ENCODE measurements at places on chromosomes 1 and 21.

- no peak for DNase-seq
Measured at GRCh38 chr21:44840771-44841170, 22.9 kb upstream of the SUMO3 start.

GRCh38 chr1:97337250-97338030 is 583.4 kb downstream of the DPYD start:
- DNase-seq: no peak

DNA sequence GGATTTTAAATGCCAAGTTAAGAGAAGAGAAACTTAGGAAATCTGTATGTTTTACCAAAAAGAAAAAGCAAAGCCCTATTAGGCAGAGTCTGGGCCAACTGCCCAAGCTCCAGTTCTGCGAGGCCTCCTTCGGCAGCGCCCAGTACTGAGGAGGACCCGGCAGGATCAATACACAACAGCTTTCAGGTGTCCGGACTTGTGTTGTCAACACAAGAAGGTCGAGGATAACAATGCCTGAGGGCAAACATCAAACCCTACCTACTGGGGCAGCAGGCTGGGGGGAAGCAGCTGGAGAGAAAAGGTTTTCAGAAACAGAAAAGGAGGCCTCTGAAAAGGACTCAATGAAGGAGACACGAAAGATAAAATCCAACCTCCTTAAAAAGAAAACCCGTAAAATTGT is 98.1 kb upstream of the GJB5 start:
- no peak for DNase-seq

DNA sequence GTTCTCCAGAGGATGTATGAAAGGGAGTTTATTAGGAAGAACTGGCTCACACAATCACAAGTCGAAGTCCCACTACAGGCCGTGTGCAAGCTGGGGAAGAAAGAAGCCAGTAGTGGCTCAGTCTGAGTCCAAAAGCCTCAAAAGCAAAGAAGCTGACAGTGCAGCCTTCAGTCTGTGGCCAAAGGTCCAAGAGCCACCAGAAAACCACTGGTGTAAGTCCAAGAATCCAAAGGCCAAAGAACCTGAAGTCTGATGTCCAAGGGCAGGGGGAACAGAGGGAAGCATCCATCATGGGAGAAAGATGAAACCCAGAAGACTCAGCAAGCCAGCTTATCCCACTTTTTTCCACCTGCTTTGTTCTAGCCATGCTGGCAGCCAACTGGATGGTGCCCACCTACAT is 21.4 kb upstream of the CEP350 start:
- no peak for DNase-seq

GRCh38 chr1:73637264-73637663 is 560.7 kb downstream of the LRRIQ3 start:
- no peak for DNase-seq

- no peak for DNase-seq
Measured at GRCh38 chr1:161259765-161260164, 1.2 kb downstream of the PCP4L1 start.

DNA sequence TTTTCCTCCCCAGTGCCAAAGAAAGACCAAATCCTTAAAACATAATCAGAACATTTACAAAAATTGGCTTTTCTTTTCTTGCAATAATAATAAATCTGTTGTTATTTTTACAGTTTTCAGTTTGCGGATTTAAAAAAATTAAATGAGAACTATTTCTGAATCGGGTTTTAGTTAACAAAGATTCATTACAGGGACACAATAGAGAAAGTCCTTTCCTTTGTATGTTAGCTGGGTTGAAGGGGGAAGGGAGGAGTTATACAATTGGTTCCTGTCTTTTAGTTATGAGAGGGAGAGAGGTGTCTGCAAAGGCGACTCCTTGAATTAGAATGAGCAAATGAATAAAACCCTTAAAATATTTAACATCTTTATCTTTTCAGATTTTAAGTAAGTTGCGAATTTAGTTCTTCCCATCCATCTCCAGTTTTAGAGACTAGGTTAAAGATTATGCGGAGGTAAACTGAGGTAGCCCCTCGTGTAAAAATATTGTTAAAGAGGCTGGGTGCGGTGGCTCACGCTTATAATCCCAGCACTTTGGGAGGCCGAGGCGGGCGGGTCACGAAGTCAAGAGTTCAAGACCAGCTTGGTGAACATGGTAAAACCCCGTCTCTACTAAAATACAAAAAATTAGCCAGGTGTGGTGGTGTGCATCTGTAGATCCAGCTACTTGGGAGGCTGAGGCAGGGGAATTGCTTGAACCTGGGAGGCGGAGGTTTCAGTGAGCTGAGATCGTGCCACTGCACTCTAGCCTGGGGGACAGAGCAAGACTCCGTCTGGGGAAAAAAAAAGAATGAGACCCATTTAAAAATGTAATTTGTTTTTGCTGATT is 3.9 kb downstream of the SPEN start:
- no peak for DNase-seq

DNA sequence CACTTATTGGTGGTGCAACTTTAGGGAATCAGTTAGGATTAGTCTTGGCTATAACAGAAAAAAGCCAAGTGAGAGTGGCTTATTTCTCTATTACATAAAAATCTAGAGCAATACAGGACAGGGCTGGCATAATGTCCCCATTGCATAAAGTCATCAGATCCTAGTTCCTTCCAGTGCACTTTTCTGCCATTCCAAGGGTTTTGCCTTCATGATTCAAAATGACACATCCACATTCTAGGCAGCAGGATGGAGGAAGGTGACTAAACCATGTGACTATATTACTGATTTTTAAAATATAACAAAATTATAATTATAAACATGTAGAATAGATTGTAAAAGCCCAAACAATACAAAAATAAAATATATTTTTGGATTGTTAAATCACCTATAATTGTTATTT is 18.8 kb downstream of the JUN start:
- DNase-seq: no peak

DNA sequence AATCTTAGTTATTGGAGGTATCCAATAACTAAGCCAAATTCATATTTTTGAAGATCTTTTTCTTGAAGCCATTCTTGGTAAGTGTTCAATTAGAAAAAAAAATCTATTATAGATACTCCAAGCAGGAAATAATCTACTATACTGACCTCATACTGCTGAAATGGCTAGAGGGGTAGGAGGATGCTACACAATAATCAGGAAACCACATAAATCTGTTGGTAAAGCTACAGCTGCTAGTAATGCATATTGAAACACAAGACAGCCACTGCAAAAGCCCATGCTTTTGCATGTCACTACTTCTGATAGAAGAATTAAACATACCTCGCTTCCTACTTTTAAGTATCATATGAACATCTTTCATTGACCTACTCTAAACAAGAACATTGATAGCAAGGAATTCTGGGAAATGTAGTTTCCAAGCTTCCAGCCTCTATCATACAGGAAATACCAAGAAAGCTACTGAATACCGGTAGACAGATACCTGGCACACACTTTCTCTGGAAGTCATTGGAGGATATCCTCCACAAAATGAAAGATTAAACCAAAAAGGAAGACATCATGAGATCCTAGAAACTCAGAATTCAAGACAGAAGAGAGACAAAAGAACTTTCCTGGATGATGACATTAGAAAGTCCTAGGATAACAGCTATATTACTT is 103.0 kb upstream of the VAV3 start:
- DNase-seq: no peak

GRCh38 chr1:57072401-57073110 is 106.7 kb upstream of the C8B start:
- DNase-seq: no peak

GRCh38 chr1:119737040-119737682 is 25.4 kb downstream of the PHGDH start:
- no peak for DNase-seq

GRCh38 chr1:38097284-38097898 is 50.8 kb upstream of the POU3F1 start:
- DNase-seq: no peak

DNA sequence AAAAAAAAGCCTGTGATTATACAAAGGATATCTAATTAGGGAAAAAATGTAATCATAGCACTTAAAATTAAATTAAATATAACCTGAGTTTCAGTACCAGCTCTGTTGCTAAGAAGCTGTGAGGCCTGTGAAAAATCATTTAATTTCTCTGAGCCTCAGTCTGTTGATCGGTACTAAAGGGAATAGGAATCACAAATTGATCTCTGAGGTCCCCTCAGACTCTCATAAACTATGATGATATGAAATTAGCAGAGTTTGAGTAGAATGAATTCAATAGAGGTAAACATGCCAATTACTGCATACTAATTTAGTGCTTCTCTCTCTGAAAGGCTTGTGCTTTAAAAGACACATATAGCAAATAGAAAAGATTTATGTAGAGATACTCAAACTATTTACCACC is 416.8 kb upstream of the NCAM2 start:
- DNase-seq: no peak

DNA sequence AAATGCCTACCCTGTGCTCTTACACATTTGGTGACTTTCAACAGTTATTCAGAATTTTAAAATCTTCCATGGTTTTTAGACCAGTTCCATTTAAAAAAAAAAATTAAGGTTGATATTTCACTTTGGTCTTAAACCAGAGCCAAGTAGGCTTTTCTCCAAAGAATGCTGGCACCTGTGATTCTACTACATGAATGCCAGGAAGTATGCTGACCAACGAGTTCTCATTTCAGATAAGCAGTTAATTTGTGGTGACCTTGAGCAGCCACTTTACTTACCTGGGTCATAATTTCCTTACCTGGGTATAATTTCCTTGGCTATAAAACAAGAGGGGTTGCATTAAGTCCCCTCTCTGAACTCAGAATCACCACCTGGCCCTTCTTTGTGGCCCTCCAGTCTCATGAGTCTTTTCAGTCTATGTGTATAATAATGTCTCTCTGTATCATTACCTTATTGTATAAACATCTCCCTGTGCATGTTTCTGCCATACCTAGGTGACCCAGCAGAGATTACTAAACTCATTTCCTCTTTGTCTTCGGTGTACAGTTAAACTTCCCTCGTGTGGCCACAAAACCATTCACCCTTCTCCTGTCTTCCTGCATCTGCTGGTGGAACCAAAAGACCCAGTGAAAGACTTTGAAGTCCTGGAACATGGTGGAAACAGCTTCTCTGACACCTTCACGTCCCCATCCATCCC is 139.1 kb upstream of the DPT start:
- DNase-seq: no peak

DNA sequence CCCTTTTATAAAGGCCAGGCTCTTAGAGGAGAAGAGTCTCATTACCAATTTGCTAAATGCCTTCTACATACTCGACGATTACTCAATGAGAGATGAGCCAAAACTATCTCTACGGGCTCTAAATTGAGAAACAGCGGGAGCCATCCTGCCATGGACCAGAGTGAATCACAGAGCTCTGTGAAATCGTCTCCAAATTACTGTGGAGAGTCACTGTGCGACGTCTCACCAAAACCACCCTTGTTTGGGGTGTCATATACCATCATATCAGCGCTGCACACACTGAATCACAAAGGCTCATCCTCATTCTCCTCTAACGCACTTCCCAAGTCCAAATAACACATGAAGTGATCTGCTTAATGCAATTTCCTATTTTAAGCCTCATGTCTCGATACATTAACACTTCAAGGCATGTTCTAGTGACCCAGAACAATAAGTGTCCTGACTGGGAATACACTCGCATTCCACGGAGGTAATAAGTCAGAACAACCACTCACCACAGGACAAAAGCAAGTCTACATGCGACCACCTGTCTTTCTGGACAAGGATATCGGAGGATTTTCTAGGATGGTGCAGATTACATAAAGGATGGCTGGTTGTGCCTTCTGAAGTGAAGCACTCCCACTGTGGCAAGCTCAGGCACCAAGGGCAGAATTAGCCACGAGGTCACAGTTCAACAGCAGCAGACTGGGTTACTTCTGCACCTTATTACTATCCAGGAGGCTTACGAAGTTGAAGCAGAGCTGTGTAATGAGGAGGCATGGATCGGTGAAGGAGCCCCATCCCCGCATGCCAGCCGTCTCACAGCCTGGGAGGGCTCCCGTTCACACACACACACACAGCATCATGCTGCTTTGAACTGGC is 44.3 kb downstream of the NID1 start:
- DNase-seq: no peak

GRCh38 chr1:228079013-228079412 is 3.5 kb upstream of the ARF1 start:
- DNase-seq: no peak

GRCh38 chr1:161473348-161473747 is 31.9 kb upstream of the FCGR2A start:
- DNase-seq: no peak

- no peak for DNase-seq
Measured at GRCh38 chr1:203558064-203558760, 64.3 kb downstream of the OPTC start.

DNA sequence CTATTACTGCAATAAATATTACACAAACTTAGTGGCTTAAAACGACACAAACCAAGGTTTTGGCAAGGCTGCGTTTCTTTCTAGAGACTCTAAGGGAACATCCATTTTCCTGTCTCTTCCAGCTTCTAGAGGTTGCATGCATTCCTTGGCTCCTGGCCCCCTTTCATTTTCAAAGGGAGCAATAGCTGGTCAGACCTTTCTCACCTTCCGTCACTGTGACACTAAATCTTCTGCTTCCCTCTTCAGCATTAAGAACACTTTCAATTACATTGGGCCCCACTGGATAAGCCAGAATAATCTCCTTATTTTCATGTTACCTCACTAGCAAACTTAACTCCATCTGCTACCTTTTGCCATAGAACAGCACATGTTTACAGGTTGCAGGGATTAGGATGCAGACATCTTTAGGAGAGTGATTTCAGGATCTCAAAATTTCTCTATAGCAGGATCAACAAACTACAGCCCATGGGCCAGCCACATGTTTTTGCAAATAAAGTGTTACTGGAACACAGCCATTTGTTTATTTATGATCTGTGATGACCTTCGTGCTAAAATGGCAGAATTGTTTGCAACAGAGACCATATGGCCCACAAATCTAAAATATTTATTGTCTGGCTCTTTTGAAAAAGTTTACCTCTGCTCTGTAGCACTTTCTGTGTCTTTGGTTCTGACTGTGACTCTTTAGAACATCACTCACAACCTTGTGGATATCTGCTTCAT is 221.5 kb upstream of the SGIP1 start:
- DNase-seq: no peak

DNA sequence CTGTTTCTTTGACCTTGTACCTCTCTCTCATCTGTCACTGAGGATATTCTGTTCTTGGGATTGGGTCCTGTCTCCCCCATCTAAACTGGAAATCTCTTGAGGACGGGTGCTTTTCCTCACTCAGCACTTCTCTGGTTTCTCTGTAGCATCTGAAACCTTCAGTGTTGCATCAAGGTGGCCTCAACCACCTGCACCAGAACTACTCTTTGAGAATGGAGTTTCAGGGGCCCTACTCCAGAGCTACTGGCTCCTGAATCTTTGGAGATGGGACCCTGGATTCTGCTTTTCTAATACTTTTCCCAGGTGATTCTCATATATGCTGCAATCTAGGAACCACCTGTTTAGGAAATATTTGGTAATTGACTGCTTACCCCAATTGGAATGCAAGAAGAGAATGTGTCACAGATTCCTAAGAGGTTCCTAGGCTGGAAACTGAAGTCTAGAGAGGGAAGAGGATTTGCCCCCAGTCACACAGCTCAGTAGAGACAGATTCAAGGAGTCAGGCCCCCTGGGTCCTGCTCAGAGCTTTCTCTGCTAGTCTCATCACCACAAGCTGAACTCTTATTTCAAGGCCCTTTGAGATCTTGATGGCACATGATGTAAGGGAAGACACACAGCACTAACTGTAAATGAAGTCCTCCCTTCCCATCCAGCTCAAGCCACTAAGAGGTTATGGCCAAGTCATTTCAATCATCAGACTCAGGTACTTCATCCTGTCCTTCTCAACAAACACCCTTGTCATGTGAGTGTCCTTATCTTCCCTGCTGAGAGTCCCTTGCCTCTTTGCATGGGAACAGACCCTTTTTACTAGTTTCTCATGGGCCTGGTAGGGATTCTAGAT is 48.7 kb downstream of the EIF2D start:
- DNase-seq: no peak

All from stimulated activated CD8-positive, alpha-beta memory T cell treated with anti-CD3 and anti-CD28 coated beads, Interleukin-7, amount 100 ng/mL, for 1 hour (primary cell).